Cardiac ventricle fibroblast (primary cell): ENCODE measurements at places on chromosomes 16 and 17. TPM values are rescaled to one million over a fixed set of nuclear protein-coding genes. Genes with fewer than 3 reads are reported as not detected.

The ADORA2B gene
- total RNA-seq, result 37.8 and 39.8 TPM in 2 replicates

The CACNG1 gene
- total RNA-seq, result not detected in 2 replicates

The DNAI2 gene
- total RNA-seq, result not detected in 2 replicates

The ANKRD13B gene
- 16.9 and 21.3 TPM in 2 replicates for total RNA-seq

The RFWD3 gene
- total RNA-seq, result 8.1 and 10.5 TPM in 2 replicates
